ENCODE measurements at places on chromosomes 16 and 17.

- peak; percentile 24 for DNase-seq
Measured at GRCh38 chr17:8994319-8994718, 27.0 kb upstream of the NTN1 start.

- no peak for DNase-seq
Measured at GRCh38 chr16:77834635-77835540, 46.5 kb downstream of the VAT1L start.

GRCh38 chr17:27892866-27893769 is at the start of gene LYRM9:
LYRM9 (minus strand) TSS chr17:27893365; CDS start chr17:27882694, 10,671 bp downstream.
- peak; percentile 98 for DNase-seq

DNA sequence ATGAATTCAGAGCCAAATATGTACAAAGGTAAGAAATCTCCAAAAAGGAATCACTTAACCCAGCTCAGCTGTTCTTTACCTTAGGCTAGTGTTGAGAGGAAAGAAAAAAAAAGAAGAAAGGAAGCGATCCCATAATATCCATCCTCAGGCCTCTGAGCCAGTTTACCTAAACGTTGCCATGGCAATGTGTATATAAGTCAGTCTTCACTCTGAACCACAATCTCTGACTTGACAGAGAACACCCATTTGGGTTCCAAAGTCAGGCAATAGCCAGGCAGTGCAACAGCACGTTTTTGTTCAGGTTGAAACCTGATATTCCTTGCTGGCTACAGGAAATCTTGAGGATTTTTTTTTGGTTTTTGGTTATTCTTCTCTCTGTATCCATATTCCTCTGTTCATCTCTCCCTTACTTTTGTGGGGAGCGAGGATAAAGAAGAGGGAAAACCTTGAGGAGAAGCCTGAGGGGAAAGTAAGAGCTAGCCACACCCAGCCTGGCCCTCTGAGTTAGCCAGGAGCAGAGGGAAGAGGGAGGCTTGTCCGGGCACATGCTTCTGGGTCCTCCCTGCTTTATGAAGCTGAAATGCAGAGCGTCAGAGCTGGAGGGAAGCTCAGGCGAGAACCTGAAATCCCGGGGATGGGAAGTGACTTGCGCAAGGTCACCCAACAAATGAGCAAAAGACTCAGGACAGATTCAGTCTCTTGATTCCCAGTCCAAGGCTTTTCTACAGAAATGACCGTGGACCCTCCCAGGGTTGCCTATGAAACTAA is 152.7 kb downstream of the SOX9 start:
- no peak for DNase-seq

DNA sequence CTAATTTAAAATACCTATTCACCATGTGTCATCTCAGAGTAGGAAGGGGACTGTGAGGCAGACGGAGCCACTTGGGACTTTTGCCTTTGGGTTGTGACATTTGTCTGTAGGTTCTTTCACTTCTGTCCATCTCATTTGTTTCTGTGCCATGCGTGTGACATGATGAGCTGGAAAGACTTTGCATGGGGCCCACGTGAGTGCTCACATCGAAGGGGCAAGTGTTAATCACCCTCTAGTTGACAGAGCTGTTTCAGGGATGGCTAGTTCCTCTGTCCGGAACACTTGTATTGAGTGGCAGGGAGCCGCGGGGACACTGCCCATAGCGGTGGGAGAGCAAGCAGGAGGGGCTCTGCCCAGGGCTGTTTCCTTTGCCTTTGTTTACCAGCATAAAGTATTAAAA is 112.0 kb downstream of the RPTOR start:
- DNase-seq = no peak

GRCh38 chr16:27434141-27435051 is 32.4 kb downstream of the IL21R start:
- DNase-seq = no peak

DNA sequence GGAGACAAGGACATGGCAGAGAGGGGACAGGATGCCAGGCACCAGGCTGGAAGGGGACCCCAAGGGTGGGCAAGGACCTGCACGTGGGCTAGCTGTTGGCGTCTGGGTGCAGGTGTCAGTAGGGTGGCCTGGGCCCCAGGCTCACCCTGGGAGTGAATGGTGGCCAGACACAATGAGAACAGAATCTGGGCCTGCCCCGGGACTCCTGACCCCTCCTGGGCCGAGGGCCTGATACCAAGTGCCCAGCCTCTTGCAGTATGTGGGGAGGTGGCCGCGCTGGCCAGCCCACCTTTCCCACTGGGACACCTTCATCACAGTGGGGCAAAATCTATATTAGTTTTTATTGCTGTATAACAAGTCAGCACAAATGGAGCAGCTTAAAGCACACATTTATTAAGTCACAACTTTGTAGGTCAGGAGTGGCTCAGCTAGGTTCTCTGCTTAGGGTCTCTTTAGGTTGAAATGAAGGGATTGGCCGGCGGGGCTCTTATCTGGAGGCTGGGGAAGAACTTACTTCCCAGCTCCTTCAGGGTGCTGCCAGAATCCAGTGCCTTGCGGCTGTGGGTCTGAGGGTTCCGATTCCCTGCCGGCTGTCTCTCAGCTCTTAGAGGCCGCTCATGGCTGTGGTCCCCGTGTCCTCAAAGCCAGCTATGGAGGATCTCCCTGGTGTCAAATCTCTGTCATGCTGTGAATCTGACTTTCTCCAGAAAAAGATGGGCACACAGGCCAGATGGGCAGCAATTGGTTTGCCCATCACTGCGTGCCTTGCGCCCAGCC is 3.6 kb downstream of the PRSS33 start:
- no peak for DNase-seq

GRCh38 chr17:77126519-77126918 is 14.2 kb upstream of the SEC14L1 start:
- DNase-seq = no peak

GRCh38 chr16:85003076-85003475 is 8.3 kb downstream of the ZDHHC7 start:
- no peak for DNase-seq

GRCh38 chr17:4902540-4902939 is 358 bp downstream of the CHRNE start:
- no peak for DNase-seq

DNA sequence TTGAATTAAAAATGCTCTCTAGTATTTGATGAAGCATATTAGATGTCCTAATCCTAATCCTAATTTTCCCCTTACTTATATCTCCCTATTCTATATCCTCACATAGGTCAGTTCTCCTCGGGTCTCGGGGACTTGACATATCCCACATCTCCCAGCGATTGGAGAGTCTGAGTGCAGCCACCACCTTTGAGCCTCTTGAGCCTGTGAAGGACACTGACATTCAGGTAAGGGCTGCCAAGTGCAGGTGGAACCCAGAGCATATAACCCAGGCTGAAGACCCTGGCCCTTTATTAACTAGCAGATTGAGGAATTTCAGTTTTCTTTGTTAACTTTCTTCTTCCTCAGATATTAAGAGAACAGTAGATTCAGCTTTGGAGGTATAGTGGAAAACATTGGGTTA is 28.5 kb downstream of the NUP93 start:
- DNase-seq = no peak

DNA sequence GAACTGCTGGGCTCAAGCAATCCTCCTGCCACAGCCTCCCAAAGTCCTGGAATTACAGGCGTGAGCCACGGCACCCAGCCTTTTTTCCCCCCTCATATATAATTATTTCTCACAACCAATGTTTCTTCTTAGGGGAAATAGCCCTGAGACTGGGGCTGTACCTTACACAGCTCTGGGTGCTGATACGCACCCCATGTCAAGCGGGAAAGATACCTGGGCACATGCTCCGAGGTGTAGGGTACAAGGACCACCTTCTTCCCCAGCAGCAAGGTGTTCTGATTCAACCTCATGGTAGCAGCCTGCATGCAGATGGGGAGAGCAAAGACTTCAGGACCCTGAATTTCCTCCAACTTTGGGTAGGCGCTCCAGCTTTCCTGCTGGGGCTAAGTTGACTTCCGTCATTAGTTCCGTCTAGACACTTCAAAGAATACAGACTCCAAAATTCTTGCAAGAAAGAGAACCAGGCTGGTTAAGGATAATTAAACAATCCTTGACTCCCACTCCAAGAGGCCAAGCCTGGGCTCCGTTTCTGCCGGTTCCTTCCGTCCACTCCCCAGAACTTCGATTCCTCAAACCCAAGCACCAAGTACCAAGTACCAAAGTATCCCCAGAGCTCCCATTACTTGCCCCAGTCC is 619 bp downstream of the NAT9 start:
- no peak for DNase-seq

- no peak for DNase-seq
Measured at GRCh38 chr16:10571354-10571753, 9.0 kb downstream of the EMP2 start.

DNA sequence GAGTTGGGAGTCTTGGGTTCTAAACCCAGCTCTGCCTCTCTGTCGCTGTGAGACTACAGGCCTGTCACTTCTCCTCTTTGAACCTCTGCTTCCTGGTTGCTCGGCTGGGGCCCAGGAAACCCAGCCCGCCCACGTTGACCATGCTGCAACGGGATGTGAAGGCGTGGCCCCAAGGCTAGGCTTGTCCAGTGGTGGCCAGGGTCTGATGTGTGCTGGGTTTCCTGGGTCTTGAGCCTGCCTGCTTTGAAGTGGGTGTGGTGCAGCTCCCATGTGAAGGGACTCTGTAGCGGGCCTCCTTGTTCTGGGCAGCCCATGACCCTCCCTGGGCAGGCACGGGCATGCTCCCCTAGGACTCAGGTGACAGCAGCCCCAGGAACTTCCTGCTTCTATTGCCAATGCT is 82.3 kb downstream of the SDR42E1 start:
- DNase-seq = no peak

DNA sequence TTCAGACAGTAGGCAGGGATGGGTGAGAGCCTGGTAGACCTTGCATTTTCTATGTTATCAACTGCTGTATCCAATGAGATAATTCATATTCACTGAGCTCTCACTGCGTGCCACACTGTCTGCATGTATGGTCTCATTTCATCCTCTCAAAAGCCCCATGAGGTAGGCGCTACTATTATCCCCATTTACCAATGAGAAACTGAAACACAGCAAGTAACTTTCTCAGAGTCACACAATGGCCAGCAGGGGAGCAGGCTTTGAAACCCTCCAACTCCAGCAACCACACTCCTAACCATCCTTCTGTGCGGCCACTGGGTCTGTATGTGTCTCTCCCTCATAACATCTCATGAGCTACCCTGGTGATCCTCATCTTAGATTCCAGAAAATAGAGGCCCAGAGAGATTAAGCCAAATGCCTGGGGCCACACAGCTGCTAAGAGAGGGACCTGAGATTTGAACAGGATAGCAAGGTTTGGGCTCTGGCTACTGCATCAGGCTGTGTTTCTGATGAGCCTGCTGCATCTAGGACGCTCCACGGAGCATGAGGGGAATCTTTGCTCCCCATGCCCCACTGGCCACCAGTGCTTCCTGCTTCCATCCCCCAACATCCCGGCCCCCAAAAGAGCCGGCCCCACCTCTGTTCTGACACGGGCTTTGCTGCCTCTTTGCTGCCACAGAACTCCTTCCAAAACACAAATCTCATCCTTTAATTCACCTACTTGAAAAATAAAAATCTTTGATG is 3.2 kb downstream of the CCR7 start:
- no peak for DNase-seq

GRCh38 chr16:14510939-14511799 is 118.9 kb downstream of the PARN start:
- no peak for DNase-seq

- no peak for DNase-seq
Measured at GRCh38 chr16:5490499-5490898, 392.9 kb upstream of the EEF2KMT start.

- no peak for DNase-seq
Measured at GRCh38 chr16:57255686-57256415, 10.8 kb downstream of the ARL2BP start.

- no peak for DNase-seq
Measured at GRCh38 chr17:15478845-15479244, 11.4 kb upstream of the CDRT4 start.

DNA sequence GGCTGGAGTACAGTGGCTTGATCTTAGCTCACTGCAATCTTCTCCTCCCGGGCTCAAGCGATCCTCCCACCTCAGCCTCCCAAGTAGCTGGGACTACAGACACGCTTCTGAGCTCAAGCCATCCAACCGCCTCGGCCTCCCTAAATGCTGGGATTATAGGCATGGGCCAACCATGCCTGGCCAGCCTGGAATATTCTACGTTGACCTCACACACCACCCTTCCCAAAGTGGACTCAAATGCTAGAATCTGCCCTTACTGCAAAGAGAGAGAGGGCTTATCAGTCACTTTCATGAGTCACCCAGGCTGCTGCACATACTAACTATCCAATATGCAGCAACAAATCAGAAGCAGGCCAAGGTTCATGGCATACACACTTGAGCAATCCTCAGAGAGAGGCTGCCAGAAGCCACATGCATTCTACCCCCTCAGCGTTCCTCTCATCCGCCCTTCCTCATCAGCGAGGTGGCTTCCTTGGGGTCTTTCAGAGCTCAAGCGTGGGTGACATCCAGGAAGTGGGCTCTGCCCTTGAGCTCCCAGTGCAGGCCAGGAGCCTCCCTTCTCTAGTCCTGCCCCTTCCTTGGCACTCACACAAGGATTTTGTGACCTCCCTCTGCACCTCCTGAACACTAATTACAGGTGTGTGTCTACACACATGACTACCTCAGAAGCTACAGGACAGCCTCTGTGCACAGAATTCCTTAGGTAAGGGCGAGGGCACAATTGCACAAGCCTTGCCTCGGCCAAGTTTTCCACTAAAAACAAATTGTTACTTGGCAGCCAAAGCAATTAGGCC is 24.8 kb upstream of the SIAH1 start:
- DNase-seq = no peak

DNA sequence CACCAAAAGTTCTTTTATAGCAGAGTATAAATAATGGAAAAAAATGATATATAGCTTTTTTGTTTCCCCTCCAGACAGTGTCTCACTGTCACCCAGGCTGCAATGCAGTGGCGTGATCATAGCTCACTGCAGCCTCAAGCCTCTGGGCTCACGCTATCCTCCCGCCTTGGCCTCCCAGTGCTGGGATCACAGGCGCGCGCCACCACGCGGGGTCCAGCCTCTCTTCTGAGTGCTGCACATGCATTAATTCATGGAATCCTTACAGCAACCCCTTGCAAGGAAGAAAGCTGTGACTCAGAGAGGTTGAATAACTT is 18.0 kb upstream of the ZNF629 start:
- DNase-seq = no peak

GRCh38 chr17:43860077-43860725 is 13.2 kb downstream of the CD300LG start:
- no peak for DNase-seq

DNA sequence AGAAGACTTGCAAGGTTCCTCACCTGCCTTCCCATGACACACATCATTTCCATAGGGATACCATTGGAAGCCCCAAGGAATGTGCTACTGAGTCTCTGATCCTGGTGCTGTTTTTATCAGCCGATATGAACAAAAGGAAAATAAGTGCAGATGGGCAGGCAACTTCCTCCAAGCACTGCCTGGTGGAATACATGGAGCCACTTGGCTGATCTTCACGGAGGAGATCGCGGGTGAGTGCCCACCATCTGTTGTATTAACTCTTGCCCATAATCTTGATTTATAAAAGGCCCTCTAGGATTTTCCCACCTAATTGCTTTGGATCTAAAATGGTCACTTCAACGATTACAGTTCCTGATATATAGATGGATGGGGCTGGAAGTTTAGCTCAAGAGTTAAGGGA is 24.7 kb upstream of the CDRT15 start:
- no peak for DNase-seq

- no peak for DNase-seq
Measured at GRCh38 chr17:280216-280615, 72.4 kb downstream of the RPH3AL start.

- DNase-seq = no peak
Measured at GRCh38 chr17:38768417-38768816, 15.9 kb downstream of the PSMB3 start.

- DNase-seq = no peak
Measured at GRCh38 chr16:81457326-81458133, 12.9 kb downstream of the CMIP start.

All from stimulated activated CD8-positive, alpha-beta memory T cell treated with anti-CD3 and anti-CD28 coated beads, Interleukin-15, amount 100 ng/mL, for 24 hours (primary cell).